ENCODE measurements at places on chromosomes 4 and X.

- DNase-seq, result no peak
Measured at GRCh38 chr4:140947506-140947905, 185.8 kb downstream of the RNF150 start.

DNA sequence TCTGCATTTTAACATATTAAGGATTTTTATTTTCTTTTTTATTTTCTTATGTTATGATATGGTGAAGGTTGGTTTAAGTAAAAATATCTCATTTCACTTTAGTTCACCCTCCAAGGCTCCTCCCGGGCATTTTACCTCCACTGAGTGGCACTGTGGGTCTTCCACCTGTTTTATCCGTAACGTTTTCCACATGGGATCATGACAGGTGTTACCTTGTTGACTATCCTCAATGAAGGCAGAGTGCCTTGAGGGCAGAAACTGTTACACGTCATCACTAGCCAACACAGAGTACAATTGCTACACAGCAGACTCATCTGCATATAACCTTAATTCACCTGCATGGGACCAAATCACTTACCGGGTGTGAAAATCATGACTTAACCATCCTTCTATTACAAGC is 105.8 kb downstream of the GEMIN8 start:
- DNase-seq, result no peak

GRCh38 chrX:148538582-148538981 is 38.2 kb downstream of the AFF2 start:
- no peak for DNase-seq

GRCh38 chrX:23819385-23820234 is 36.6 kb downstream of the SAT1 start:
- no peak for DNase-seq

GRCh38 chrX:13215729-13216128 is 104.1 kb downstream of the ATXN3L start:
- no peak for DNase-seq

DNA sequence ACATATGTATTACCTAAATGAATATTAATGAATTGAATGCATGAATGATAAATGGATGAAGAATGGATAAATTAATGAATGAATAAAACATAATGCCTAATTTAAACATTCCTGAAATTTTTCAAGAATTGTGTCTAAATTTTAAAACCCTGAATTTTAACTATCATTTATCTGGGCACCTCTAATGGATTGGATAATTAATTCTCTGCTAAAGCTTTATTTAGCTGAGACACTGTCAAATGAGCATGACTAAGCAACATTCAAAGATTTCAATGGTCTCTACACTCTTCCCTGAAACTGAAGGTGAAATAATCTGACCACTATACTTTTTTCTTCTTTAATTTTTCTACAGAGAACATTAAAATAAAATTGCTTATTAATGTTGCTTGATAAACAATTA is 1197.7 kb downstream of the C4orf33 start:
- DNase-seq, result no peak

- DNase-seq, result no peak
Measured at GRCh38 chrX:17692709-17693346, 44.5 kb upstream of the SCML1 start.

DNA sequence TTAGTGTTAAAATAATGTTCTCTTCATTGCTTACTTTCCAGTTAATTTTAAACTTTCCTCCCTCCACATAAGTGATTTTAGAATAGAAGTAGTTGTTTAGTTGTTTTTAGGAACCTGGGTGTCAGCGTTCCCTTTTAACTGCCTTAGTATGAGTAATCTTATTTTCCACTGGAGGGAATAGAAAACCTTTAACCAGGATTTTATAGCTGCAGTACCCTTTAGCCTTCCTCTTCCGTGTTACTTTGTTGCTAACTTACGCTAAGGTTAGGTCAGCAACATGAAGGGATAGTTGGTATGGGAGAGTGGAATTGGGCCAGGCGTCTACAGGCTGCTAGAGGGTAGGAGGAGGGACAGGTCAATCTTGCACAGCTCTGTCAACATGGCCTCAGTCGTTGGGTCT is 31.5 kb downstream of the SMS start:
- DNase-seq, result no peak

- DNase-seq, result no peak
Measured at GRCh38 chr4:61068745-61069144, 131.4 kb upstream of the ADGRL3 start.

- DNase-seq, result no peak
Measured at GRCh38 chr4:48295116-48295515, 25.5 kb upstream of the TEC start.

DNA sequence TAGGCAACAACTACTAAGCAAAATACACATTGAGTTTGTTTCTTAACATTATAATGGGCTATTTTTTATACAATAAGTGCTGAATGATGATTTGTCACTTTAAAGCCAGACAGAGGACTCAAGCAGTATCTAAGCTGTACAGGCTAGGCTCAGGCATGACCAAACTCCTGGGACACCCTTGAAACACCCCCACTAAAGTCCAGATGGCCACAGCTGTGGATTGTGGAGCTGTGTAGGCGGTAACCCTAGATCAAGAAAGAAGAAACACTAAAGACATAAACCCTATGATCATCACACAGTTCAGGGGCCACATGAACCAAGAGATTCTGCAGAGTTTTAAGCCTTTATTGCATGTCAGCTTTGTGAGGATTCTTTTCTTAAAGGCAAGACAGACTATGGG is 25.1 kb downstream of the TAB3 start:
- DNase-seq, result no peak

- no peak for DNase-seq
Measured at GRCh38 chrX:129813662-129814368, 29.9 kb downstream of the ZDHHC9 start.

DNA sequence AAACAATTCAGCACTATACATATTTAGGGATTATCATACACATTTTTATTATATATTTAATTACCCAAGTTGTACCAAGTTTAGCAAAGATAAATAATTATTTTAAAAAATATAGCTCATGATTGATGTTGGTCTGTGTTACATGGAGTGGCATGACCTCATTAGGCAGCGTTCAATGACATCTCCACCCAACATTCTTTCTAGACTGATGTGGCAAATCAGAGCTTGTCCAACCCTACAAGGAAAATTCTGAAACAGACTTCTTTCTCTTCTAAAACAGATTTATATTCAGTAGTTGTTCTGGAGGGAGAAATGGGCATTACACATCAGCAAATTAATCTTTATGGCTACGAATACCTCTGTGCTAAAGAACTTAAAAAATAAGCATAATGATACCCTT is 189.7 kb downstream of the PDGFC start:
- no peak for DNase-seq

- no peak for DNase-seq
Measured at GRCh38 chr4:15568821-15569220, 86.3 kb downstream of the FBXL5 start.

DNA sequence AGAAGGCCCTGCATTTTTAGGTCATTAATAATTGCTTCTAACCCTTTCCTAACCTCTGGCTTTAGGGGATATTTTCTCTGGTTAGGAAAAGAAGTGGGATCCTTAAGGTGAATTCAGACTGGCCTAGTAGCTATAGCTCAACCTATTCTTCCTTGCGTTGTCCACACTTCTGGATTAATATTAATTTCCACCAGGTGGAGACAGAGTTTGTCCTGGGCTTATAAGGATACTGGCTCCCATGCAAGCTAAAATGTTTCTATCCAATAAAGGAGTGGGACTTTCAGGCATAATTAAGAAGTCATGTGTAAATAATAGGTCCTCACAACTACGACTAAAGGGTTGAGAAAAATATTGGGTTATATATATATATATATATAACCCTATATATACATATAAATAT is 860.0 kb upstream of the POU3F4 start:
- DNase-seq, result no peak

DNA sequence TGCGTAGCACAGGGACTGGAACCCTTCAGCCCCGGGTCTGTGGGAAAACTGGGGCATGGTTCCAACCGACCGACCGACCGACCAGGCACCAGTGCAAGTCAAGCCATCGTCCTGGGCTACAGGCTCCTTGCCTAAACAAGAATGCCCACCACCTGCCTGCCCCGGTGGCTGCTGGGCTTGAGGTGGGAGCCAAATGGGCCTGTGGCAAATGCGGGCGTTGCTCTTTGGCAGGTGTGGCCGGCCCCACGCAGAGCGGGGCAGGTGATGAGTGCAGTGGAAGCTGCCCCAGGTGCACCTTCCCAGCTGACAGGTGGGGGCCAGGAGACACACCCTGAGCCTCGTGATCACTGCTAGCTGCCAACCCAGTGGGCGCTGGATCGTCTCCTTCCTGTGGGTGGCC is 77.9 kb downstream of the MTMR1 start:
- no peak for DNase-seq

DNA sequence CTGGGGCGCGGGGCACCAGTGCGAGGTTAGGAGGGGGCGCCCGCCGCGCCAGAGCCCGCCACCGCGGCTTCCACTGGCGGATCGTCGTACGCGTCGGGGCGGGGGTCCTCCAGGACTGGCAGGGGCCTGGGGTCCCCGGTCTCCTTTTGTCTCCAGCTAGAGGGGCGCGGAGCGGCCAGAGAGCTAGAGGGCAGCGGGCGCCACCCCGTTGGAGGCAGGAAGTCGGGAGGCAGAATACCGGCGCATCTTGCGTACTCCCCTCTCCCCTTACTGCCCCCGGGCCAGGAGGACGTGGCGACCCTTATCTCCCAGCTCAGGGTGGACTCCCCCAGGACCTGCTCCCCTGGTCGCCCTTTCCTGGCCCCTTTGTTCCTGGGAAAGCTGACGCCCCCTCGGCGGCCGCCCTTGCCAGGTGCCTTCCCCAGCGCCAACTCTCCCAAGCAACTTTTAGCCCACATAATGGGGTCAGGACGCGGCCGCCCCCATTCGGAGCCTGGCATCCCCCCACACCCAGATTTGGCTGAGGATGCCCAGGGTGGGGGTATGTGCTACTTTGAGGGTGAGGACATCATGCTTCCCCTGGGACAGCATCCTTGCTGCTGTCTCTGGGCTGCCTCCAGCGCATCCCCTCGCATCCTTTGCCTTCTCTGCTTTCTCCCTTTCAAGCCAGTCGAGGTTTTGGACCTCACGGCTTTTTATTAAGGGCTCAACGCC is 933 bp downstream of the CNKSR2 start:
- no peak for DNase-seq

GRCh38 chrX:120301960-120302359 is 9.3 kb downstream of the TMEM255A start:
- no peak for DNase-seq

- peak; percentile 11 for DNase-seq
Measured at GRCh38 chr4:86594559-86595425, 677 bp downstream of the PTPN13 start.

GRCh38 chrX:39361736-39362135 is 560.5 kb downstream of the MID1IP1 start:
- DNase-seq, result no peak

DNA sequence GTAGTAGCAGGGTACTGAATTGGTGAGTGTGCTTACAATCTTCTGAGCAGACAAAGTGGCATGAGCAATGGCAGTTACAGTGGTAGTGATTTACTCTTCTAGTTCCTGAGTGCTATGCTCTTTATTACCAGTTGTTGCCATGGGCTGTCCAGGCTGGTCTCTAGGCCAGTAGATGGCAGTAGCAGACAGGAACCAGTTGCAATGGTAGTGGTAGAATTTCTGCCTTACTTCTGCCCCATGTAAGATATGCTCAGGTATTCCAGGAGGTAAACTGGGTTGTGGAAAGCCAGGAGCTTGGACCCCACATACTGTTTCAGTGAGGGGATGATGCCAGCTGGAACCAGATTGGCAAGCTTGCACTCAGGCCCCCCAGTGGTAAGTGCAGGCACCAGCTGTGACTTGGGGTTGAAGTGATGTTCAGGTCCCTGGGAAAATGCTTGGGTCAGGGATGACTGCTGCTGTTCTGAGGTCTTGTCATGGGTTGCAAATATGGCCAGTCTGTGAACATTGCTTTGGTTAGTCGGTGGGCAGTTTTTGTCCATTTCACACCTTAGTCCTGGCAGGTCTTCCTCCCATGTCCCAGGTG is 63.0 kb upstream of the ZXDB start:
- no peak for DNase-seq

DNA sequence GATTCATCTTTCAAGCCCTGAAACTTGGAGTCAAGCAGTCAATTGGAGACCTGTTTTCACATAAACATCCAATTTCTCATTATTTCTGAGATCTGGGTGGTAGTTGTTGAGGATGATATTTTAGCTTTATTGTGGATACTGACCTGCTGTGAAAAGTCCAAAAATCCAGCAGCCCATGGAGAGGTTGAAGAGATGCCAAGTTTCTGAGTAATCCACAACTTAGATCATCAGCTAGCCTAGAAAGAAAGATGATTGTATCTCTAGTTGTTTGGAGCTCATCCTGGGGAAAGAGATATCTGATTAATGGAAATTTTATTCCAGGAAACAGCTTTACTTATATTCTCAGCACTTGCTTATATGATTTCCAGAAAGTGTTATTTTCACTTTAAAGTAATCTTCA is 48.6 kb upstream of the DCX start:
- no peak for DNase-seq

- no peak for DNase-seq
Measured at GRCh38 chr4:182975806-182976205, 58.6 kb upstream of the DCTD start.

DNA sequence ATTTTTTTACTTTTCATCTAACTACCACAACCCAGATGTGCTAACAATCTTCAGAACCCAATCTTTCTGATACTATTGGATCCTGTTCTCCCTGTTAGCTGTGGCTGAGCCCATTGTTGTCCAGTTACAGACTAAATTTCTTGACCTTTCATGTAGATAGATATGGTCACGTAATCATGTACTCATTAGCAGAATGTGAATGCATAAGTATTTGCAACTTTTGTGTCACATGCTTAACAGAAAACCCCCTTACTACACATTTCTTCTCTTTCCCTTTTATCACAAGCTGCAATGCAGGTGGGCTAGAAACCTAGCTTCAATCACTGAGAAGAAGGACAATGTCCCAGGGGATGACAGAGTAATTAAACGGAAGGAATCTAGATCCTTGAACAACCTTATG is 13.1 kb upstream of the FAM13A start:
- DNase-seq, result no peak

- no peak for DNase-seq
Measured at GRCh38 chr4:140463182-140463581, 34.9 kb downstream of the MGAT4D start.

GRCh38 chr4:68489338-68489737 is 42.1 kb downstream of the TMPRSS11E start:
- no peak for DNase-seq

GRCh38 chr4:41069257-41069656 is 145.1 kb downstream of the APBB2 start:
- no peak for DNase-seq
